ENCODE measurements at places on chromosomes 5 and 9. TPM values are rescaled to one million over a fixed set of nuclear protein-coding genes. Genes with fewer than 3 reads are reported as not detected.

- H3K27ac ChIP-seq, result no peak overlapping the region
- H3K4me1 ChIP-seq, result no peaks in the 10 kb centered on the region
- H3K27me3 ChIP-seq, result no peaks in the 10 kb centered on the region
- no peak overlapping the region for H3K4me3 ChIP-seq
- H3K36me3 ChIP-seq, result no peaks in the 10 kb centered on the region
Measured at GRCh38 chr5:40033411-40033810, 608.6 kb upstream of the DAB2 start.

DNA sequence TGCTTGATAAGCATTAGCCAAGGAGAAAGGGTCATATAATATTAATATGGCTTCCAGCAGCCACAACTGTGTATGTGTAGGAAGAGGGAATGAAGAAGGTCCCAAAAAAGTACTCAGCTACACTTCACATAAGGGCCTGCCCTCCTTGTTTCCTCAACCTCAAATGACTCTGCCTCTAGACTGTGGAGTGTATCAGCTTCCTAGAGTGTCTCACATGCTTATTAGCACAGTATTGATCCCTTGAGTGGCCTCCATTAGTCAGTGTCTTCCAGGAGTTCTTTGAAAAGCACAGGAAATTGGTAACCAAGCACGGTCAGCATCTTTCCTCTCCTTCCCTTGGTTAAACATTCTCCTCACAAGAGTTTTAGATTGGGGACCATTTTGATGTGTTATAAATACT, 190.4 kb upstream of the ATP10B start:
- no peaks in the 10 kb centered on the region for H3K4me1 ChIP-seq
- H3K27me3 ChIP-seq, result no peaks in the 10 kb centered on the region
- no peak overlapping the region for H3K27ac ChIP-seq
- no peak for DNase-seq

DNA sequence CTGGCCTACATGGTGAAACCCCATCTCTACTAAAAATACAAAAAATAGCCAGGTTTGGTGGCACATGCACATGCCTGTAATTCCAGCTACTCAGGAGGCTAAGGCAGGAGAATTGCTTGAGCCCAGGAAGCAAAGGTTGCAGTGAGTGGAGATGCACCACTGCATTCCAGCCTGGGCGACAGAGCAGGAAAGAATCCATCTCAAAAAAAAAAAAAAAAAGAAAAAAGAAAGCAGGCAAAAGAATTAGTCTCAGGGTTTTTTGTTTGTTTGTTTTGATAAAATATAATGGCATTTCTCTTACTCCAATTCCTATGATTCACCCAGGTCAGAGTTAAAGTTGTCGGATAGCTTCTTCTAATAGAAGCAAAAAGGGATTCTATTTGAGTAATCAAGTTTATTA, 67.0 kb upstream of the ATG10 start:
- H3K4me3 ChIP-seq, result no peak overlapping the region
- H3K27ac ChIP-seq, result no peak overlapping the region
- H3K27me3 ChIP-seq, result no peaks in the 10 kb centered on the region
- H3K4me1 ChIP-seq, result no peaks in the 10 kb centered on the region
- no peak for DNase-seq

DNA sequence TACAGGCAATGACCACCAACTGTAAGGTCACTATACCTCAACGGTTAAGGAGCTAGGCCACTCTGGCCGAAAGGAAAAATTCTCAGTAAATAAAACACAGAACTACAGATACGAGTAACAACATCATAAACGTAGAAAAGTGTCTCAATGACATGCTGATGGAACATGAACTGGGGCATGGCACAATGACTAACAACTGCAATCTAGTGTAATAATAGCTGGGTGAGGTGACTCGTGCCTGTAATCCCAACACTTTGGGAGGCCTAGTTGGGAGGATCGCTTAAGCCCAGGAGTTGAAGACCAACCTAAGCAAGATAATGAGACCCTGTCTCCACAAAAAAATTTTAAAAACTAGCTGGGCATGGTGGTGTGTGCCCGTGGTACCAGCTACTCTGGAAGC, 9.8 kb upstream of the RAPGEF6 start:
- peaks cover 14% of the 10 kb centered on the region for H3K36me3 ChIP-seq
- H3K27me3 ChIP-seq, result no peaks in the 10 kb centered on the region
- no peak overlapping the region for H3K27ac ChIP-seq
- no peak for DNase-seq
- no peaks in the 10 kb centered on the region for H3K4me1 ChIP-seq

GRCh38 chr5:76351577-76351976, 51.5 kb upstream of the IQGAP2 start:
- no peaks in the 10 kb centered on the region for H3K36me3 ChIP-seq
- no peaks in the 10 kb centered on the region for H3K4me1 ChIP-seq
- no peak for DNase-seq
- no peaks in the 10 kb centered on the region for H3K27me3 ChIP-seq
- no peak overlapping the region for H3K27ac ChIP-seq

DNA sequence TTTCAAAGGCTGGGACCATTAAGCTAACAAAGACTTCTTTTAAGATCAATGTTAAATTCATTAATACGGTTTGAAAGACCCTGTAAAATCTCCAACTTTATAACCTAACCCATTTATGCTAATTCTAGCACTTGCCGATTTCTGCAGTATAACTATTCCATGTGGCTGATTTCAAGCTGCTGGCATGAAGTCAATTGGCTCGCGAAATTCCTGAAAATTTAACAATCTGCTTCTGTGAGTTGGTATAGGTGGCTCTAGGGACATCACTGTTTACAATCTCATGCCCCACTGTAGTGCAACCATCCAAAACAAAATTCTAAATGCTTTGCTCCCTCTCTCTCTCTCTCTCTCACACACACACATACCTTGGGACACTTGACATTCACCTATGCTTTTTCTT, 70.2 kb downstream of the LPAR1 start:
- H3K36me3 ChIP-seq, result no peaks in the 10 kb centered on the region
- DNase-seq, result no peak
- no peaks in the 10 kb centered on the region for H3K4me1 ChIP-seq
- no peak overlapping the region for H3K27ac ChIP-seq
- H3K4me3 ChIP-seq, result no peak overlapping the region

GRCh38 chr9:113536166-113536482, 72.6 kb downstream of the RGS3 start:
- H3K36me3 ChIP-seq, result peaks cover 21% of the 10 kb centered on the region
- no peaks in the 10 kb centered on the region for H3K4me1 ChIP-seq
- no peak overlapping the region for H3K4me3 ChIP-seq
- H3K27ac ChIP-seq, result peak overlapping the region; percentile 38
- DNase-seq, result no peak
- no peaks in the 10 kb centered on the region for H3K27me3 ChIP-seq

GRCh38 chr5:1431021-1431811, 14.0 kb downstream of the SLC6A3 start:
- no peak overlapping the region for H3K4me3 ChIP-seq
- no peaks in the 10 kb centered on the region for H3K36me3 ChIP-seq
- H3K27me3 ChIP-seq, result no peaks in the 10 kb centered on the region
- no peaks in the 10 kb centered on the region for H3K4me1 ChIP-seq
- no peak overlapping the region for H3K27ac ChIP-seq

DNA sequence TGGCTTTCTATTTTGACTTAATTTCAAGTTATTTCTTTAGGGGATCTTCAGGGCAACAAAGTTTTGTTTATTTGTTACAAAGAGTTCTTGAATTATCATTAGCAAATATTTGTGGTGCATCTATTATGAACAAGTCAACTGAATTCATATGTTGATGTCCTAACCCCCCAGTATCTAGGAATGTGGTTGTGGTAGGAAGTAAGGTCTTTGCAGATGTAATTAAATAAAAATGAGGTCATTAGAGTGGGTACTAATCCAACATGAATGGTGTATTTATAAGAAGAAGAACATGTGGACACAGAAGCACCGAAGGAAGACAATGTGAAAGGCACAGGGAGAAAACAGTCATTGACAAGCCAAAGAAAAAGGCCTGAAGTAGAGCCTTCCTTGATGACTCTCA, 474.0 kb upstream of the DAB2 start:
- no peak for DNase-seq
- no peaks in the 10 kb centered on the region for H3K4me1 ChIP-seq
- no peaks in the 10 kb centered on the region for H3K36me3 ChIP-seq
- no peak overlapping the region for H3K27ac ChIP-seq
- no peaks in the 10 kb centered on the region for H3K27me3 ChIP-seq
- no peak overlapping the region for H3K4me3 ChIP-seq

- peaks cover 20% of the 10 kb centered on the region for H3K4me1 ChIP-seq
- H3K27ac ChIP-seq, result no peak overlapping the region
- no peak for DNase-seq
- no peak overlapping the region for H3K4me3 ChIP-seq
- no peaks in the 10 kb centered on the region for H3K27me3 ChIP-seq
Measured at GRCh38 chr5:14269395-14269794, 126.3 kb downstream of the TRIO start.

DNA sequence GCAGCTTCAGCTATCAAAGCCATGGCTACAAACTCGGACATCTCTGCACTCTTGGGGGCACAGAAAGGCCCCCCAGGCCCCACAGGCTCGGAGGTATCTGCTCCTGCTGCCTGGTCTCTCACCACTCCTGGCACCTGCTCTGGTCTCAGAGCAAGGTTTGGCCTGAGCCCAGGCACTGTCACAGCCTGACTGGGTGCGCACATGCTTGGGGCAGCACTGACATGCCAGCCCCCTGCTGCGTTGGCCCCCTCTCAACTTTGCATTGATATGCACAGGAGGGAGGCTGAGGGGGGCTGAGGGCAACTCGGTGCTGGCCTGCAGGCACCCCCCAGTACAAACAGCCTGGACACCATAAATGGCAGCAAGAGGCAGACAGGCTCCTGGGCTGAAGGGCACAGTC, 27.1 kb upstream of the GHR start:
- H3K4me1 ChIP-seq, result no peaks in the 10 kb centered on the region
- H3K27ac ChIP-seq, result no peak overlapping the region
- no peaks in the 10 kb centered on the region for H3K27me3 ChIP-seq
- no peak for DNase-seq
- no peaks in the 10 kb centered on the region for H3K36me3 ChIP-seq

- H3K4me3 ChIP-seq, result no peak overlapping the region
- DNase-seq, result no peak
- H3K27me3 ChIP-seq, result no peaks in the 10 kb centered on the region
- H3K4me1 ChIP-seq, result peaks cover 5% of the 10 kb centered on the region
- H3K36me3 ChIP-seq, result no peaks in the 10 kb centered on the region
Measured at GRCh38 chr9:36450110-36450732, 50.2 kb upstream of the RNF38 start.

DNA sequence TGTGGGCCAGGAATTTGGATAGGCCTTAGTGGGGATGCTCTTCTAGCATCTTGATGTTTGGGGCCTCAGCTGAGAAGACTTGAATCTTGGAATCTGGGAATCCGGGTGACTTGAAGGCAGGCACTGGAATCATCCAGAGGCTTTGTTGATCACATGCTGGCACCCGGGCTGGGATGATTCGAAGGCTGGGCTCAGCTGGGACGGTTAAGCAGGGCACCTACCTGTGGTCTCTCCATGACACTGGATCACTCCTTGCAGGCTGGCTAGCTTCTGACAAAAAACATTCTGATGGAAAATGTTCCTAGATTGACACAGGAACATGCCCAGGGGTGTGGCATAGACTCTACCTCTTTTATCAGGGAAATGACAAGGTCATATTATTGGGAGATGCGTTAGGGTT, 149.1 kb downstream of the TENT4A start:
- no peaks in the 10 kb centered on the region for H3K27me3 ChIP-seq
- no peak overlapping the region for H3K27ac ChIP-seq
- H3K4me3 ChIP-seq, result no peak overlapping the region
- no peaks in the 10 kb centered on the region for H3K4me1 ChIP-seq
- DNase-seq, result no peak

- DNase-seq, result peak; percentile 39
- no peak overlapping the region for H3K27ac ChIP-seq
- H3K4me3 ChIP-seq, result no peak overlapping the region
- H3K4me1 ChIP-seq, result no peaks in the 10 kb centered on the region
- no peaks in the 10 kb centered on the region for H3K36me3 ChIP-seq
- H3K27me3 ChIP-seq, result no peaks in the 10 kb centered on the region
Measured at GRCh38 chr5:178392931-178393394, 160.4 kb upstream of the PHYKPL start.

DNA sequence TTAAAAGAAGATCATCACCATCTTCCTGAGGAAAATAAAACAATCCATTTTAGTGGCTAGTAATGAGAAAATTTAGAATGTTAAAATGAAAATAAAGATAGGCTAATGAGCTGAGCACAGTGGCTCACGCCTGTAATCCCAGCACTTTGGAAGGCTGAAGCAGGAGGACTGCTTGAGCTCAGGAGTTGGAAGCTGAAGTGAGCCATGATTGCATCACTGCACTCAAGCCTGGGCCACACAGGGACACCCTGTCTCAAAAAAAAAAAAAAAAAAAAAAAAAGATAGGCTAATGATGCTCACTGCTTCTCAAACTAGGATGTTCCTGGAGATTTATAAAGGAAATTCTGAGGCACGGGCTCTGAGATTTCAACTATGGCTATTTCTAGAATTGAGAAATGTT, 50.3 kb downstream of the CPLANE1 start:
- H3K27me3 ChIP-seq, result no peaks in the 10 kb centered on the region
- no peak for DNase-seq
- no peaks in the 10 kb centered on the region for H3K4me1 ChIP-seq

DNA sequence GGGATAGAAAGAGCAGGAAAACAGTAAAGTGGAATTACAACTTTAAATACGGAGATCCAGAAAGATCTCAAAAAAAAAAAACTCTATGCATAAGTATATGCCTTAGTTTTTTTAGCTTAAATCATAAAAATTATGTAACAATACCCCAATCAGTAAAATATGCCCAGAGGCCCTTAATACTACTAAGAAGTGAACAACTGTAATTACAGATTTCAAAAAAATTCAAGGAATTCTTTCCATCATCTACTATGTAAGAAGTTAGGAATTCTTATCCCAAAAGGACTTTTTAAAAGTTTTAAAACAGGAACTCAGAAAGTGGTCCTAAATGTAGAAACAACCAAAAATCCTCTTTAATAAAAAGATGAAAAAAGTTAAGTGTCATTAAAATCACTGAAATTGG, 111.3 kb downstream of the SSBP2 start:
- no peaks in the 10 kb centered on the region for H3K27me3 ChIP-seq
- no peak overlapping the region for H3K27ac ChIP-seq
- H3K36me3 ChIP-seq, result no peaks in the 10 kb centered on the region
- H3K4me3 ChIP-seq, result no peak overlapping the region

GRCh38 chr5:53170746-53171349, 61.3 kb upstream of the MOCS2 start:
- H3K27ac ChIP-seq, result no peak overlapping the region
- H3K4me3 ChIP-seq, result no peak overlapping the region
- H3K27me3 ChIP-seq, result no peaks in the 10 kb centered on the region
- no peak for DNase-seq
- H3K36me3 ChIP-seq, result no peaks in the 10 kb centered on the region
- H3K4me1 ChIP-seq, result no peaks in the 10 kb centered on the region

Gene LIFR
- 90.1 TPM for total RNA-seq

Gene WDR31
- total RNA-seq, result 8.7 TPM

Gene MXD3
- total RNA-seq, result 6.6 TPM

Gene HAVCR1
- 114 TPM for total RNA-seq

Gene CDH12
- total RNA-seq, result not detected

Gene SAXO1
- total RNA-seq, result 0.35 TPM

Gene GEMIN5
- 14.8 TPM for total RNA-seq

Gene CLIC3
- total RNA-seq, result 4.0 TPM

Gene LCNL1
- 1.4 TPM for total RNA-seq

Gene FST
- total RNA-seq, result 2.7 TPM

Gene ODF2
- total RNA-seq, result 23.6 TPM
